Stimulated activated naive CD4-positive, alpha-beta T cell (primary cell): ENCODE measurements at places on chromosomes 1 and 21.

DNA sequence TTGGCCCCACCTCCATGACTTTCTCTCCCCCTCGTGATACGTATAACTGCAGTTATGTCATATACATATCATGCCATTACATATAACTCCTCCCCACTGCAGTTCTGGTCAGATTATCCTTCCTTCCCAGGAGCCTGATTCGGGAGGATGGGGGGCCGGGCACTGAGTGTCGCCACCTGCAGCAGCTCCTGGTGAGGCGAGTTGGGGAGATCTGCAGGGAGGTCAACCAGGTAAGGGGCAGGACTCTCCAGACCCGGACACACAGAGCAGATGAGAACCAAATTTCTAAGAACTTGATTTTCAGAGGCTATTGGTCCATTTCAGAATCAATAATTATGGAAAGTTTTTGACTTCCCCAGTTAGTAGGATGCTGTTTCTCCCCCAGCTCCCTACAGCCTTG is 19.5 kb downstream of the HYI start:
- DNase-seq = no peak

DNA sequence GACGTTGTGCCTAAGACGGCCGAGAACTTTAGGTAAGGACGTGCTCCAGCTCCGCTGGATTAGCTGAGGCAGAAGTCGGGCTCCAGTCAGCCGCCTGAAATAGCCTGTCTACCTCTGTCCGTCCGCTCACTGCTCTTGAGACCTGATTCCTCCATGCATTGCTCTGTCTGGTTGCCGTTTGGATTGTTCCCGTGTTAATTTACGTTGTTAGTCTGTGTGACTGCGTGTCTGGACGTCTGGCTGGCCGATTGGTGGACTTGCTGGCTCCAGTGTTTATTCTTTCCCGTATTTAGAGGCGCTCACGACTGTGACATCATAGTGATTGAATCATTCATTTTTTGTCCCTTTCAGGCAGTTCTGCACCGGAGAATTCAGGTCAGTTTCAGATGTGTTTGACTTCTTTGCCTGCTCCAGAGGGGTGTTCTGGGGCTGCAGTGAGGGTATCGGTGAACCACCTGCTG is 684 bp downstream of the PPIH start:
- no peak for DNase-seq

GRCh38 chr1:186623551-186623950 is 56.7 kb downstream of the PTGS2 start:
- no peak for DNase-seq

GRCh38 chr1:2523191-2523890 is 3.1 kb downstream of the PANK4 start:
- DNase-seq = peak; percentile 69

- no peak for DNase-seq
These were observed 33.5 kb downstream of the CTBS start for GRCh38 chr1:84540759-84541158.

- DNase-seq = no peak
These were observed 2.4 kb downstream of the AUNIP start for GRCh38 chr1:25856856-25857255.

GRCh38 chr1:42922687-42923366 is 35.8 kb downstream of the SLC2A1 start:
- peak; percentile 61 for DNase-seq

DNA sequence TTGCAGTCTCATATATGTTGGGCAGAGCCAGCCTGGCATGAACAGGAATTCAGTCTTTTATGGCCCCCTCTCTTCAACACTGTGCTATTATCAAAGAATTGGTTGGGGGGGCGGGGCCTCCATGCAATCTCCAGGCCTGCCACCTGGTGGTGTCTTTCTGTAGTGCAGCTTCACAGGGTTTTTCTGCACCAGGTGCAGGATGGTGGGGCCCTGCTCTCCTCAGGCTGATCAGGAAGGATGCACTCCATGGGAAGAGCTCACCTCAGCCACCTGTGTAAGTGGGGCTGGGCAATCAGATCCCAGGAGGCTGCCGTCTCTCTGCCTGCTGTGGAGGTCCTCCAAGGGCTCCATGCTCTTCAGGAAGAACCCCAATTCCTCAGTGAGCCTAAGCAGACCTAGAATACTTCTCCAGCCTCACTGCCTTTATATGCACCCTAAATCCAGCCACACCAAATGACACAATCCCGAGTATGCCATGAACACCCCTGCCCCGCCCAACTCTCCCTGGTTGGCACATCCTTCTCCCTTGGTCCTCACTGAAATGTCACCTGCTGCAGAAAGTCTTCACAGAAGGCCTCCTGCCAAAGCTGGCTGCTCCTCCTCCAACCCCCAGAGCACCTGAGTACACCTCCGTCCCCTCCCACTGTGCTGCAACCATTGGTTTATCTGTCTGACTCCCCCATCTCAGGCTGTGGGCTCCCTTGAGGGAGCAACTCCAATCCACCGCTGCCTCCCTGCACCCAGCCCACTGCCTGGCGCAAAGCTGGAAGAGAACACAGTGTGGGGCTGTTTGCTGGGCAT is 16.5 kb downstream of the STK40 start:
- DNase-seq = peak; percentile 80

- no peak for DNase-seq
These were observed 215.9 kb downstream of the NEGR1 start for GRCh38 chr1:72066431-72066830.

- DNase-seq = no peak
These were observed 52.9 kb downstream of the L1TD1 start for GRCh38 chr1:62247391-62248168.

DNA sequence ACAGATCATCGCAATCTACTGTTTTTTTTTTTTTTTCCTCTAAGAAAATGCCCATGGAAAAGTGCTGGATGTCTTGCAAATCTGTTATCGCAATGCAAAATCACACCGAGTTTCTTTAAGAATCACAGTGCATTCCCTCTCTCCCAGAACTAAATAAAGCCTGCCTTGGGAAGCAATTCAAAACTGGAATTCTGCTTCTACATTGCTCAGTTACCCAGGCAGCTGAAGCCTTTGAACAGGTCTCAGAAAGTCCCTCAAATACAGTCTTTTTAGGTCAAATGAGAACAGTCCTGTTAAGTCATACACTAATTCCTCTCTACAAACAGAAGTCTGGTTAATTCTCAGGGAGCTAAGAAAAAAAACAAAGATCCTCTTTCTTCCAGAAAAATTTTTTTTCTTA is 46.3 kb downstream of the SLC30A10 start:
- no peak for DNase-seq

DNA sequence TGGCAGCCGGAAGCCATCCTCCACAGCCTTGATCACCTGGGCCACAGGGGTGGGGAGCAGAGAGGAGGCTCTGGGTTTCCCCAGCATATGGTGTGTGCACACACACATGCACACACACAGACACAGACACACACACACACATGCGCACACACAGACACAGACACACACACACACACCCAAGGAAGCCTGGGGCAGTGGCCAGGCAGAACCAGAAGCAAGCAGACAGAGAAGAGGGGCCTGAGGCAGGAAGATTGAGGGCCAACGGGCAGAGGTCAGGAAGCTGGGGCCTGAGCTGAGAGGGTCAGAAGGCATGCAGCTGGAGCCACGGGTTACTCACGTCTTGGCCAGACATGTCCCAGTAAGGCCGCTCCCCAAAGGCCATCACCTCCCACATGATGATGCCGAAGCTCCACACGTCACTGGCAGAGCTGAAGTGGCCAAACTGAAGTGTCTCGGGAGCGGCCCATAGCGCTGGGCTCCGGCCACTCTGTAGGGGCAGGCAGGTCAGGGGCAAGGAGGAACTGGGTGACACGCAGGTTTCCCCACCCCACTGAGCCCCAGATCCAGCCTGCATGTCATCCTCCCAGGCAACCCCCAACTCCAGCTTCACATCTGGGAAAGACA is 27.4 kb downstream of the CDCA8 start:
- no peak for DNase-seq

DNA sequence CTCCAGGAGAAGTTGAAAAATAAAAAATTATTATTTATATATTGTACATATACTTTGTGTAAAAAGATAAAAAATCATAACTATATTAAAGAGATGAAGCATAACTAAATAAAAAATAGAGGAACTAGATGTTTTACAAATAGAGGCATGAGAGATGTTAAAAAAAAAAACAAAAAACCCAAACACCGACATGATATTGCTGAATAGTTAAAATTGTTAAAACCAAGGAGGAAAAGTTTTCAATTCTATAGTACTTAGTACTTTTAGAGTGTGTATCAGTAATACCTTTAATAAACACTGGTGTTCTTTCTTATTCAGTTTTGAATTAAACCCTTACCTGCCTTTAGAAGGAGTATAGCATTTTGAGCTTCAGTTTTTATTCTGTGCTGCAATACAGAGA is 32.1 kb downstream of the BACH1 start:
- no peak for DNase-seq

DNA sequence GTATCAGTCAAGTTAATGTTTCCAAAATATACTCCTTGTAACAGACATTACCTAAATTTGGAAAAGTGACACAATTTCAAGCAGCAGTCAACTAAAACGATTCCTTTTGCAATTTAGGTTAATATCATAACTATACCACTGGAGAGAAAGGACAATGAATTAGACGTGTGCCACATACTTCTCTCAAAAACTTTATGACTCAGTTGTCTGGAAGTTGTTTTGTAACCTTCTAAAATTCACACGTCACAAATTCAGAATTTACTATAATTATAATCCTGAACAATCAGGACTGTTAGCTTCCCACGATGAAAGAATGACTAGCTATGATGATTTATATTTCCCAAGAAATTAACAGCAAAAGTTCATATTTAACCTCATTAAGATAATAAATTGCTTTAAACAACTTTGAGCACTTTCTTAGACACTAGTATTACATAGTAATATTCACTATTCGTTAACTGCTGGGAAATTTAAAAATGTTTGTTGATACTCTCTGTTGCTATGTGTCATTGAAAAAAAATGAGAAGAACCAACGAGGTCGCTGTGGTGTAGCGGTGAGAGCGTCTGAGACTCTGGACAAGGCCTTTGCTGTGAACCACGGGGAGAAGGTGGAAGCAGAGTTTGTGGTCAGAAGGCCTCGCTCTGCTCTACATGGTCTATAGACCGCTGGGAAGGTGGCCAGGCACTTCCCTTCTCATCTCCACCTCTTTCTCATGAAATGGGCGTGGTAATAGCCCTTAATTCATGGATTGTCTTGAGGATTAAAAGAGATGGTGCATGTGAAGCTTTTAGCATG is 27.9 kb upstream of the BATF3 start:
- no peak for DNase-seq
